NCI-H2227 treated with DMSO at 0.1 percent for 48 hours (cell line): ENCODE measurements at places on chromosomes 5 and 9.
A peak's percentile ranks its signal among the peaks of the same experiment; 100 is the strongest.

DNA sequence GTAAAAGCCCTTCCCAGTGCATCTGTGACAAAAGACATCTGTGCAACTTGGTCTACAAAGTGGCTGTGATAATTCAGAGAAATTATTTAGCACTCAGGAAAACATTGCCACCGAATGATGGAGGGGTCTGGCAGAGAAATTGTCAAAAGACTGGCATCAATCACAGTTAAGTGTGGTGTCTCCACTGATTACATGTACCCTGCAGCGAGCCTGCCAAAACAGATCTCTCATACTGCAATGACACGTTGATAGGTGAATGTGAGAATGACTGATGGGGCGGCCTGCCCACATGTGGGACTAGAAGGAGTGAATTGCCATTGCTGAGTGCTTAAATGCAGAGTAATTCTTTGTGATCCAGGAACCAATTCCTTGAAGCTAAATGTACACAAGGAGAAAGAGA, 136.4 kb upstream of the PCSK5 start:
- DNase-seq, result peak; percentile 91

DNA sequence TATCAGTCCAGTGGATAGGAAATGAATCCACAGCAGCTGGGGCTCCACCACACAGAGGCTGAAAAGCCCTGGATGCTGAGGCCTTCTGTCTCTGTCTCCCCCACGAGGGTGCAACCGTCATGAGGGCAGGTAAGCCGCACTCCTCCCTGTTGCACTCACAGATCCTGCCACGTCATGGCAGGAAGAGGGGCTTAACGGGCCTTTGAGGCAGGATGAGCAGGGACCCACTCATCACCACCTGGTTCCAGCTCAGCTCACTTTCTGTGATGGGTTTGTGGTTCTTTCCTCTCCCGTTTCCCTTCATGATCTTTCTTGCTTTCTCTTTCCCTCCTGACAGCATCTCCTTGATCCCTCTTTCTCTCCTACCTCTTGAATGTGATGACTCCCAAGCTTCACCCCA, 575.2 kb downstream of the CCDC171 start:
- no peak for DNase-seq

GRCh38 chr9:98873951-98874371, 66.5 kb downstream of the GALNT12 start:
- no peak for DNase-seq

DNA sequence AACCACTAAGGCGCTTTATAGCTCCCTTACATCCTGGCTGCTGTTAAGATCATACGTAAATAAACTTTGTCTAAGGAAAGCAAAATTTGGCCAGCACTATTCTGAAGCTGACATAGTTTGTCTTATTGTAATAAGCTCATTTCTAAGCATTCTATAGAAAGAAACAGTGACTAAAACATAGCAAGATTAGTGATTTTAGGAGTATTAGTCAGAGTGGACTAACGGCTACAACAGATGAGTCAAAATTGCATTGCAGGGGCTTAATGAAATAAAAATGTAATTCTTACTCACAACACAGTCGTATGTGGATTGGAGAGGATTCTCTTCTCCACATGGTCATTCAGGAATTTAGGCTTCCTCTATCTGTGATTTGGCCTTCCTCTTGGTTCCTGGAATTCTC, 347.6 kb downstream of the GADD45G start:
- no peak for DNase-seq

- DNase-seq, result peak; percentile 85
Observed at GRCh38 chr9:101028346-101029314, at the start of gene PLPPR1. TSS of gene PLPPR1 (plus strand) at chr9:101028727.

DNA sequence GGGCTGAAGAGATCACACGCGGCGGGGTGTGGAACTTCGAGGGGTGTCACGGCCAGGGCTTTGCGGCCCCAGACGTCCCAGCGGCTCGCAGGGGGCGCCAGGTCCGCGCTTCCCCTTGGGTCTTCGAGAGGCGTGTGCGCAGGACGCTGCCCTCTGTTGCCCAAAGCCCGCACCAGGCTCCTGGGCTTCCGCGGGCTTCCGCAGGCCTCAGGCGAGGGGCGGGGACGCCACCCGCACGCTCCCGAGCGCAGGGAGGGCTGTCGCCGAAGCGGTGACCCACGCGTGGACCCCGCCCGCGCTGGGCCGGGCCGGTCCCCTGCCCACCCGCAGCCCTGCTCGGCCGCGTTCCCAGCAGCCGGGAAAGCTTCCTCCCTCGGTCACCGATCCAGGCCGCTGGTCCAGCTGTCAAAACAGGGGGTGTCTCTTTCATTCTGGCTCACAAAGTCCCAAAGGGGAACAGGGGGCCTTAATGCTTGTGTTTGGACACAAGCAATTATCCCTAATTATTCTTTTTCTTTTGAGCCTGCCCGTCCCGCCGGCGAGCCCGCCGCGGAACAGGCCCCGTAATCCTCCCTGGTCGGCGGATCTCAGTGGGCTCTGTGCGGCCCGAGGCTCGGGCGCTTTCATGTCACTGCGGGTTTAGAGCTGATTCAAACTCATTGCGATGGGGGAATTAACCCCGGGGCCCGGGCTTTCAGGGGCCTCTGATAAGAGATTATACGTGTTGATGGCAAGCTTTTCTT, 60.6 kb downstream of the TMEM174 start:
- peak; percentile 2 for DNase-seq

GRCh38 chr9:37775216-37775919, 9.5 kb downstream of the EXOSC3 start:
- DNase-seq, result no peak

DNA sequence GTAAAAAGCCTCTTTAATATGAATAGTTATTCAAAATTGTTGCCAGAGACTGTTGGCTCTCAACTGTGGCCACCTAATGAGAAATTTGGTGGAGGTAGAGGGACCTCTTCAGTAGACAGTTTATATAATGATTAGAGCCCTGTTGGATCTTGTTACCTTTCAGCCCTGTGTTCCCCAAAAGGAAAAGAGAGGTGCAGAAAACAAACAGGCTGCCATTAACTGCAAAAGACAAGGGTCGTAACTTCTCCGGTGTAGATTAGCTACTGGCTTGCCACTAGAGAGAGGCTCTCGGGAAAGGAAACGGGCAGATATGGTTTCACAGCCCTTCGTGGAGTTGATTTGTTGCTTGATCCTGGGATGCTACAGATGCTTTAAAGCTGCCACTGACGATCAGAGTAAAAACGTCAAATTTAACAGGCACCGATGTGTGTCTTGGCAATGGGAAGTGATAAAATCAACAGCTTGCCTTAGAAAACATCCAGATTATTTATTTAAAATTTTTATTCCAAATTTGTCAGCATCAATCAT, 7.8 kb downstream of the FST start:
- no peak for DNase-seq

GRCh38 chr9:72132052-72132451, 17.2 kb upstream of the GDA start:
- no peak for DNase-seq

GRCh38 chr9:118991366-118992285, 377.6 kb downstream of the BRINP1 start:
- no peak for DNase-seq

GRCh38 chr5:176654856-176655255, 7.6 kb downstream of the TSPAN17 start:
- no peak for DNase-seq

DNA sequence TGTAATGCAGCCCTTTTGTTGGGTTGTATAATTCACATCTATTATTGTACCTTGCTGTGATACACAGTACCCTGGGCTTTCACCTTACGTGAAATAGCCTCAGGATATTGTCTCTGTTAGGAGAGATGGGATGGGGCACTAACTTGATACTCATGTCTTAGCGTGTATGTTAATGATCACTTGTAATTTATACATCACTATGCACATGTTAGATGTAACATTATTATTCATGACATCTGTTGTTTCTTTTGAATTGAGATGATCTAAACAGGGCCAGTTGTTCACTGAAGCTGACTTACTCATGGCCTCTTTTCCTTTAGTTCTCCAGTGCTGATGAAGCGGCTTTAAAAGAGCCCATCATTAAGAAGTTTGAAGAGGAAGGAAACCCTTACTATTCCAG, 65.2 kb downstream of the MCCC2 start:
- no peak for DNase-seq

DNA sequence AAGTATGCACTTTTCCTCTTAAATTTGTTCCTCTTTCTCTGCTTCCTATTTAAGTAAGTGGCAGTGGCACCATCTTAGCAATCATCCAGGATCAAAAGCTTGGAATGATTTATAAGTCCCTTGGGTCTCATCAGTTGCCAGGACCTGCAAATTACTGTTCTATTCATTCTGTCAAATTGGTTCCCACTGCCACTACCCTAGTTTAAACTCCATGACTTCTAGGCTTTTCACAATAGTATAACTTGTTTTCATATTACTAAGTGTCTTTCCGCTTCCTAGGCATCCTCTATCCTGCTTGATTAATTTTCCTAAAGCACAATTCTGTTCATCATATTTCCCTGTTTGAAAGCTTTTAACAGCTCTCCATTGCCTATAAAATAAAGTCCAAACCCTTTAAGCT, 363.9 kb upstream of the MEF2C start:
- DNase-seq, result peak; percentile 22

DNA sequence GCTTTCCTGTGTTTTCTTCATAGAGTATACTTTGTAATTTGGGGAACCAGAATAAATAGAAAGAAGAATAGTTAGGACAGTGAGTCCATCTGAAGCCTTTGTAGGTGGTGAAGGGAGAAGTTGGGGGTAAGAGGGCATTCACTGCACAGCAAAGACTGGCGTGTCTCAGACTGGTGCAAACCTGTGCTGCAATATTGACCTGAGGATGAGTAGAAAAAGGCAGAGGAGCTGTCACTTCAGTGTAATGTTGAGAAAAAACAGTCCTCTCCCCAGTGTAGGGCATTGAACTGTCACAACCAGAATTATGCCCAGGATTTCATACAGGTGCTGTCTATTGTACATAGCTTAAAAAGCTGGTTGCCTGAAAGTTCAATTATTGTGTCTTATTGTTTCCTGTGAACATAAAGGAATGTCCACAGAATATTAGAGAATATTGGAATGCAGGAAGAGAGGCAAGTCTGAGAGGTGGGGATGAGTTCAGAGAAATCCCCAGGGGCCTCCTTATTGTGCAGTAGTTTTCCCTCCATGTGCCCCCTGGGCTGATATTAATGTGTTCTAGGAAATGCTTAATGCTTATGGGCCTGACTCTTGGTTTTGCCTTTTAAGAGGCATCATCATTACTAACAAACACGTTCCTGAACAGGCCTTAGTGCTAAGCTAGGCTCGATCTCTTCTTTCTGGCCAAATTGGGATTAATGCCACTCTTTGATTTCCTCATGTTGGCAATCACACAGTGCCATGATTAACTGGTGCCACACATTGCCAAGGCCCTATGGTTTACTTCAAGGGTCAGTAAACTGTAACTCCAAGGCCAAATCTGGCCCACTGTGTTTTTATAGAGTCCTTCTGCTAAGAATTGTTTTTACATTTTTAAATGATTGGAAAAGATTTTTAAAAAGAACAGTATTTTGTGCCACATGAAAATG, 34.0 kb downstream of the DAPK1 start:
- no peak for DNase-seq

DNA sequence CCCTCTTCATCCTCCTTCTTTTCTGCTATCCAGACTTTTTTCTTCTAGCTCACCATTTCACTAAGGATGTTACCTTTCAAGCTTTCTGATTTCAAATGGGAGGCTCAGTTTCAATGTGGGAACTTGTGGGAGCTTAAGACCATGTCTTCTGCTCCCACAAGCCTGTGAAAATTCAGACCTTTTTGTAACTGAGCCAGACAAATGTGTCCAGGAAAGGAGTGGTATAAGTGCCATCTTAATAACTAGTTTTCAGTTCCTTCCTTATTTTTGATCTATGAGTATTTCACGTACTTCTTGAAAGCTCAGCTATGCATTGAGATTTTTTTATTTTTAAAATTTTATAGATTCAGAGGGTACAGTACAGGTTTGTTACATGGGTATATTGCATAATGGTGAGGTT, 4.6 kb upstream of the ERCC6L2 start:
- no peak for DNase-seq

DNA sequence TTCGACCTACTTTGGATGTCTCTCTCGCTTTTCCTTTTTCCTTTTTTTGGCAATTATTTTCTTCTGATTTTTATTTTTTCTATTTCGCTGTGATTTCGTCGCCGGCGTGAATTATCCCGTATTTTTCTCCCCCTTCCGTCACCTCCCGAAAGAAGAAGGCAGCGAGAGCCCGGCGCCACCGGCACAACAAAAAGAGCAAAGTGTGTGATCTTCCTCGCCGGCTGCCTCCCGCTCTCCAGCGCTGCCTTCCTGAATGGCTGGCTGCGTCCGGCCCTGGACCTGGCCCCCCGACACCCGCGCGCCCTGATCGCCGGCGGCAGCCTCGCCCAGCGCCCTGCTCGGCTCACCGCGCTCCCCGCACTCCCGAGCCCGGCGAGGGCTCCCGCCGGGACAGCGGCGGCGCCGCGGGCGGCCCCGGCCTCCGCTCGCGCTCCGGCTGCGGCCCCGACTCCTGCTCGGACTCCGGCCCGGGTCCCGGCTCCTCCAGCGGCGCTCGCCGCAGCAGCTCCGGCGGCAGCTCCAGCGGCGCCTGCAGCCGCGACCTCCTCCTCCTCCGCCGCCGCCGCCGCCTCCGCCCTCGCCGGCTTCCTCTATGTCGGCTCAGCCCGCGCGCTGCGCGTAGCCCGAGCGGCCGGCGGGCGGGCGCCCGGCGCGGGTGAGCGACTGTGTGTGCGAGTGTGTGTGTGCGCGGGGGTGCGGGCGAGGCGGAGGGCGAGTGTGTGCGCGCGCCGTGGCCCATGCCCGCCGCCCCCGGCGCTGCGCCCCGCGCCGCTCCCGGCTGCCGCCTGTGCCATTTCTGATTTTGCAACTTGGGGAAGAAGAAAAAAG, 960 bp downstream of the NR2F1 start:
- DNase-seq, result no peak

DNA sequence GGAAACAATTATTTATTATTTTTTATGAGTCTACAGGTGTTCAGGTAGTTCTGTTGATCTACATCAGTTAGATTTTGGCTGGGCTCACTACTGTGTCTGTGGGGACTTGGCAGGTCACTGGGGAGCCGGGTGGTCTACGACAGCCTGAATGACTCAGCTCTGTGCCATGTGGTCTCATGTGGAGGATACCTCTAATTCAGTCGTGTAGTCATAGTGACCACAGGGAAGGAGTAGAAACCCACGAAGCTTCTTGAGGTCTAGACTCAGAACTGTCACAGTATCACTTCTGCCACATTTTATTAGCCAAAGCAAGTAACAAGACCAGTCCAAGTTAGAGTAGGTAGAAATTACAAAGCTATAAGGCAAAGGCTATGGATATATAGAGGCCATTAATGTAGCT, 64.7 kb upstream of the GRAMD2B start:
- DNase-seq, result no peak

DNA sequence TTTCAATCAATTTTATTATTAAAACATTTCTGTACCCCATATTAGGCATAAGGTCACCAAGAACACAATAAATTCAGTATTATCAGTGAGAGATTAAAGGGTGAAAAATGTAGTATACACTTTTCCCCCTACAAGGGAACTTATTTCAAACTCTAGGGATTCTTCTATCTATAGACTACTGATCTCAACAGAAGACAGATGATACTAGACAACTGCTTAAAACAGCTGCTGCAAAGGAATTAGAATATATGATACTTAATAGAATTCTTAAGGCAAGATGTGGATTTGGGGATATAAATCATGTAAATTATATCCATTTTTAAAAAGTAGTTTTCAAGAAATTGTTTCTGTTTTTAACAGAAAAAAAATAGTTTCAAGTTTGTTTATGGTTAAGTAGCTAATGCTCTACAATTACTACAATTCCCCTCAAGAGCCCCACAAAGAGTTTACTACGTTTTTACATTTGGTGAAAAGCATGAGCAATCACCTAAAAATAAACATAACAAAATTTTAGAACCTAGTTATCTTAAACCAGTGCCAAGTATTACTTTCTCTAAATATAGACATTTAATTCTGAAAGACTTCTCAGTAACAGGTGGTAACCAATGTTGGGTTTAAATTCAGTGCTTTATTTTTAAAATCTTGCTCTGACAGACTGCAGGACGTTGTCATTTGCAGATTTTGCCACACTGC, 6.0 kb downstream of the KIF24 start:
- DNase-seq, result no peak
